ENCODE measurements at places on chromosomes 12 and 14.

DNA sequence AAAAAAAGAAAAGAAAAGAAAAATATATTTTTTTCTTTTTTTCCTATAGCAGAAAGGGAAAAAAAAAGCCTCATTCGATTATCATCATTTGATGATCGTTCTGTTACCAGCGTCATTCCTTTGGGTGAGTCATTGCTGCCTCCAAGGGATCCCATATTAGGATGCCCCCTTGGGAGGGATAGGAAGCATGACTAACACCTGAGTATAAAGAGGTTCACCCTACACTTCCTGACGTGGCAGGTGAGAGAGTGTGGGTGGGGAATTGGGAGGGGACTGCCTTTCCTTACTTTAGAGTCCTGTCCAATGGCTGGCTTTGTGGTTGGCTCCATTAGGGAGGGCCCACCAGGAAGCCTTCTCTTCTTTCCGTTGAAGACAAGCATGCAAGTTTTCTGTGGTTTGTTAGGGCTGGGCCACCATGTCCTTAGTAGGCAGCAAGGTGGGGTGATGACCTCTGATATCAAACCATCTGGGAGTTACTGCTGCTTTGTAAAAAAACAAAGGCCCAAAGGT, 56.1 kb upstream of the FUT8 start:
- DNase-seq, result no peak

- DNase-seq, result no peak
Observed at GRCh38 chr12:132148368-132149045, 4.2 kb downstream of the NOC4L start.

DNA sequence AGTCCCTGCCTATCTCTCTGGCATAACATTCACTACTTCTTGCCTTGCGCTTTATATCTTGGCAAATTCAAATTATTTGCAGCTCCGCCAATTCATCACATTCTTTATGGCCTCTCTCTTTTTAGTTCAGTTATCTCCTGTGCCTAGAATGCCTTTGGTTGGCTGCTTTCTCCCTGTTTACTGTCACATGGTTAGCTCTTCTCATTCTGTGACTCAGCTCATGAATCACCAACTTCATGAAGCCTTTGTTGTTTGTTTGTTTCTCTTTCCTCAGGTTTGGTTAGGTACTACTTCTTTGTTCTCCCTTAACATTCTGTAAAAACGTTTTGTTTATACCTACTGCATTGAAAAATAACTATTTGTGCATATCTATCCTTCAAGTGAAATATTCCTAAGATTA, 376.5 kb upstream of the GARIN6 start:
- DNase-seq, result no peak

GRCh38 chr12:68200854-68201253, 24.8 kb downstream of the IL26 start:
- no peak for DNase-seq

DNA sequence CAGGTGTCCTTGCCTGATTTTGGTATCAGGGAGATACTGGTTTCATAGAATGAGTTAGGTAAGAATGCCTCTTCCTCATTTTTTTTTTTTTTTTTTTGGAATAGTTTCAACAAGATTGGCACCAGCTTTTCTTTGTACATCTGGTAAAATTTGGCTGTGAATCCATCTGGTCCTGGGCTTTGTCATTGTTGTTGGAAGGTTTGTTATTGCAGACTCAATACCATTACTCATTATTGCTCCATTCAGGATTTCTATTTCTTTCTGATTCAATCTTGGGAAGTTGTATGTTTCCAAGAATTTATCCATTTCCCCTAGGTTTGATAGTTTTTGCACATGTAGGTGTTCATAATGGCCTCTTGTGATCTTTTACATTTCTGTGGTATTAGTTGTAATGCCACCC, 126.0 kb upstream of the KITLG start:
- no peak for DNase-seq

- no peak for DNase-seq
Observed at GRCh38 chr12:1716215-1716862, 25.5 kb downstream of the ADIPOR2 start.

DNA sequence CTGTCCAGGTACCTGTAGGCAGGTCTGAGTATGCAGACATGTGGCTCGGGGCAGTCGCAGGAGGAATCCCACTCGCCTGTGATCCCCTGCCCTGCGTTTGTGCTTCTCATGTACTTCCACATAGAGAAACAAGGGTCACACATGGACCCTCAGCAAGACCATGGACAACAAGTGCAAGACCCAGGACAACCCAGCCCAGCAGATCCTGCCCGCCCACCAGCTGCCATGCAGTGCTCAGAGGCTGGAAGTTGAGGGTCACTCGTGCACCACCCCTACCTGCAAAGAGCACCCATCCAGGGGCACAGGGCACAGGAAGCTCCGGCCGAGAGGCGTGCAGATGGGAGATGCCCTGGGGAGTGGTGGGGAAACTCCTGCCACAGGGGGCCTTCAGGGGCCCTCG, 67.5 kb upstream of the C14orf180 start:
- DNase-seq, result no peak

- no peak for DNase-seq
Observed at GRCh38 chr14:39880965-39881364, 448.7 kb upstream of the FBXO33 start.

GRCh38 chr14:52078095-52078531, 9.3 kb upstream of the NID2 start:
- no peak for DNase-seq

DNA sequence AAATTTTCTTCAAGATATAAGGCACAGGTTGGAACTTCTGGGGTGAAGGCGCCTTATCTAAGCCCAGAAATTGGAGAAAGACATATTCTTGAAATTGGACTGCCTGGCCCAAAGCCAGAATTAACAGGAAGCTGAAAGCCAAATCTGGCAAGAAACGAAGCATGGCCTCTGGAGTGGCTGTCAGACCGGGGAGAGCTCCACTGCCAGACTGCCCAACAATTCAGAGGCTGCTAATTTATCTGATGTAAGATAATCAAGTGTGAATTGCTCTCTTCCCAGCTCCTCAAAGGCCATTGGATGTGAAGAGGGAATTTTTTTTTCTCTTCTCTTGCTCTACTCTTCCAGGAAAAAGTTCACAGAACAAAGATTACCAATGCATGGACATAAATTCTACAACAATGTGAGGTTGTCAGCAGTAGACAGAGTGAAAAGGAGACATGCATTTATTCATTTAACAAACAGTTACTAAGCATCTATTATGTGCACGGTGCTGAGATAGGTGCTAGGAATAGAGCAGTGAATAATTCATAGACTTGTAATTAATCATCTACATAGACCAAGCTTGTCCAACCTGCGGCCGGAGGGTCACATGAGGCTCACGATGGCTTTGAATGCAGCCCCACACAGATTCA, at the start of gene GDF3:
Gene GDF3 (minus strand): TSS at position 210 of the 632 bp plus-strand sequence. CDS start 47 bp downstream, at position 163.
- DNase-seq, result no peak

- DNase-seq, result no peak
Observed at GRCh38 chr12:12845794-12846243, 32.7 kb downstream of the DDX47 start.

GRCh38 chr12:117085318-117085947, 13.8 kb downstream of the TESC start:
- no peak for DNase-seq

- DNase-seq, result no peak
Observed at GRCh38 chr12:56160894-56161689, 2.9 kb downstream of the MYL6 start.

DNA sequence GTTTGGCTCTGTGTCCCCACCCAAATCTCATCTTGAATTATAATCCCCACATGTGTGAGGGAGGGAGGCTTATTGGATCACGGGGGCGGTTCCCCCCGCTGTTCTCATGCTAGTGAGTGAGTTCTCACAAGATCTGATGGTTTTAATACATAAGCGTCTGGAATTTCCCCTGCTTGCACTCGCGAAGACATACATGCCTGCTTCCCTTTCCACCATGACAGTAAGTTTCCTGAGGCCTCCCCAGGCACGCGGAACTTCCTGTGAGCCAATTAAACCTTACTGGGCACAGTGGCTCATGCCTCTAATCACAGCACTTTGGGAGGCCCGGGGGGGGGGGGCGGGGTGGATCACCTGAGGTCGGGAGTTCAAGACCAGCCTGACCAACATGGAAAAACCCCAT, 60.8 kb downstream of the R3HDM2 start:
- DNase-seq, result no peak

DNA sequence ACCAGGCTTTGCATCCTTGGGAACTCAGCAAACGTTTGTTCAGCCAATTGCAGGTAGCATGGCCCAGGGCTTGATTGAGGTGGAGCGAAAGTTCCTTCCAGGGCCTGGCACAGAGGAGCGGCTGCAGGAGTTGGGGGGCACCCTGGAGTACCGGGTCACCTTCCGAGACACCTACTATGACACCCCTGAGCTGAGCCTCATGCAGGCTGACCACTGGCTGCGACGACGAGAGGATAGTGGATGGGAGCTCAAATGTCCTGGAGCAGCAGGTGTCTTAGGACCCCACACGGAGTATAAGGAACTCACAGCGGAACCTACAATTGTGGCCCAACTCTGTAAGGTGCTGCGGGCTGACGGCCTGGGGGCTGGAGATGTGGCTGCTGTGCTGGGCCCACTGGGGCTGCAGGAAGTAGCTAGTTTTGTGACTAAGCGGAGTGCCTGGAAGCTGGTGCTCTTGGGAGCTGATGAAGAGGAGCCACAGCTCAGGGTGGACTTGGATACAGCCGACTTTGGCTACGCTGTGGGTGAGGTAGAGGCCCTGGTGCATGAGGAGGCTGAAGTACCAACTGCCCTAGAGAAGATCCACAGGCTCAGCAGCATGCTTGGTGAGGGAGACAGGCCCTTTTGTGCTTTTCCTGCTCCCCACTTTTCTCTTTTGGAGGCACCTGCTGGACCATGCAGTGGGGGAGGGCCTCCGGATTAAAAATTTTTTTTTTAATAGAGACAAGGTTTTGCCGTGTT, 799 bp downstream of the THTPA start:
- DNase-seq, result no peak

GRCh38 chr12:25005376-25005775, 56.5 kb upstream of the BCAT1 start:
- DNase-seq, result no peak

DNA sequence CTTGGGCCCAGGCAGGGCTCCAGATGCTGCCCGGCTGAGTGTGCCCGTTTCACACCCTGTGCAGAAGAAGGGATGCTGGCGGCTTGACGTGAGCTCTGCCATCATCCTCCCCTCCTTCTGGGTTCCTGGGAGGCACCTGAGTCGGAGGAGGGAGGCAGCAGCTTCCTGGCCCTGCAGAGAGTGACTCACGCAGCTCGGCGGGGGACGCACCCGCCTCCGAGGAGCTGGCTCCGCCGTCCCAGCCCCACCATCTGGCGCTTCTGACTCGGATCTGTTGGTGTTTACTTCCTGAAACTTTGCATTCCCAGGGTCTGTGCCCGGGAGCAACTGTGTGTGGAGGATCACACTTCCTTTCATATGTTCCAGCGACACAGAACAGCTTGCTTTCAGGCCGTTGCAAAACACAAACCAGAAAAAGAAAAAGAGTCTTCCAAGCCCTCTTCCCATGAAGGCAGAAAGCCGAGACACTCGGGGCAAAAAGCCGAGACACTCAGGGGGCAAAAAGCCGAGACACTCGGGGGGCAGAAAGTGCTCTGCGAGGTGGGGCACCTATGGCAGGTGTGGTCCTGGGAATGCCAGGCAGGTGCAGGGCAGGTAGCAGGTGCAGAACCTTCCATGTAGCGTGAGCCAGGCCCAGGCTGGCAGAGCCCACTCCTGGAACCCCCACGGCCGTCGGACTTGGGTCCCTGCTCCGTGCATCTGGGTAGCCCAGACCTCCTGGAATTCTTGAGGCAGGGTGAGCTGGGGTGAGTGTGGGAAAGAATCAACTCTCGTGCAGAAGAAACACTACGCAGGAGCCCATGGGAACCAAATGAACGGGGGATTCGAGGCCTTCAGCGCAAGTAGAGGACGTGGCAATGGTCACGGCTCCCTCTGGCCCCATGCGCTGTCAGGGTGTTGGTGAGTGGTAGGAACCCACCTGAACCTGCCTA, 27.6 kb upstream of the GALNT9 start:
- no peak for DNase-seq

DNA sequence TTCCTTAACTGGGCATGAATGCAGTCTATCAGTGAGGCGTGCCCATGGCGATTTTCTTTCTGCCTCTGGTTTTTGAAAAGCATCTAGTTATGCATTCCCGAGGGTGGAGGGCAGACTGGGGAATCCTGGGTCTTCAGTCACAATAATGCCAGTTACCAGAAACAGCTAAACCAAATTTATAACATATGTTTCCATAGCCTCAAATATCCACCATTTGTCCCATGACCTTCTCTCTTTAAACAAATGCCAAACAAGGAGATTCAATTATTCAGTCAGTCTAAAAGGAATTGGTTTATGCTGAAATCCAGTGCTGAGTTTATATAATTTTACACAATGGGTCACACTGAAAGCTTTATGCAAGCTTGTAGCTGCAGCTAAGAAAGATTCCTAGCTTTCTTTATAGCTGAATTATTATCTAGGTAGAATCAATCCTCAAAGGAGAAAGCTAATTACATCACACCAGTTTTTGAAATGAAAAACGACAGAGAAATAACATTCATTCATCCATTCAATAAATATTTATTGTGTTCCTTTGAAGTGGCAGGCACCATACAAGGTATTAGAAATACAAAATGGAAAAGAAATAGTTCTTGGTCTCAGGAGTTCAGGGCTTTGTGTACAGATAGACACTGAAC, 131.3 kb upstream of the RAP1B start:
- no peak for DNase-seq

GRCh38 chr12:593396-594270, 69.6 kb downstream of the NINJ2 start:
- no peak for DNase-seq

DNA sequence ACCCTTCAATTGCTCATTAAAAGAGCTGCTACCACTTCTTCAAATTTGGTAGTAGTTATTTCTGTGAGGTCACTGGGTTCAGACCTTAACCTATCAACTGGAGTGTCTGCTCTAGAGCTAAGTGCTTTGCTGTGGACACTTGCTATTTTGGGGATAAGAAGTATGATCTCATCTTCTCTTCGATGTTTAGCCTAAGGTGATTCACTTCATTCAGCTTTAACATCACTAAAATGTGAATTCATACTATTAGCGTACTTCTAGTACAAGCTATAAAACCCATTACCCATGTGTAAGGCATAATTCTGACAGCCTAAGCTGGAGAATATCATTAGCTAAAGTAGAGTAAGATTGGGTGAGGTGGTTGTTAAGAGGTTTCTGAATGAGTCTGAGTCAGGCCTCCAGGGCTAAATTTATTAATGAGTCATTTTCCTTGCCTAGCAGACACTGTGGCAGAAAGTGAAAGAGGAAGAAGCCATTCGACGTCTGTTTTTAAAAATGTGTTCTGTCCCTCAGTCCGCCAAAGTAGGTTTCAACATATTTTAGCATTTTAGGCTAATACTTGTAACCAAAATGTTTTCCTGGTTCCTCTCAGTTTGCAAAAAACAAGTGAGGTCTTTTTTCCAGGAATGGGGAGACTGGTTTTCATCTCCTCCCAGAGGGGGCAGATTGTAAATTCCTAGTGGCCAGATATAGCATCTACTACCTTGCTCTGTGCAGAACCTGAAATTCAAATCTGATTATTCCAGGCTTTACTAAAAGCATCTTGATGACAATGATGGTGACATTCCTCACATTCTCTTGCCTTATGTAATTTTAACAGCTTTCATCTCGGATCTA, 103.6 kb downstream of the SSPN start:
- DNase-seq, result peak; percentile 83

GRCh38 chr12:109880938-109881337, 597 bp upstream of the GLTP start:
- no peak for DNase-seq
